Bronchial epithelial cell (primary cell): ENCODE measurements at places on chromosomes 4 and X. TPM values are rescaled to one million over a fixed set of nuclear protein-coding genes. Genes with fewer than 3 reads are reported as not detected.

CXXC4 gene
- total RNA-seq: under 0.01 TPM in 1 of 2 replicates, not detected in the other

PDE6B gene
- 0.64 TPM in 1 of 2 replicates, not detected in the other for total RNA-seq

GLRA2 gene
- total RNA-seq: not detected in 2 replicates

CISD2 gene
- total RNA-seq: 24.0 and 54.9 TPM in 2 replicates

STARD8 gene
- not detected in 2 replicates for total RNA-seq

RHOXF1 gene
- total RNA-seq: not detected in 2 replicates

ZFYVE28 gene
- total RNA-seq: 1.3 and 1.8 TPM in 2 replicates

SMARCA5 gene
- total RNA-seq: 25.3 and 27.9 TPM in 2 replicates

SHROOM2 gene
- total RNA-seq: 1.8 and 2.4 TPM in 2 replicates

ARFIP1 gene
- 35.8 and 41.7 TPM in 2 replicates for total RNA-seq

ANXA5 gene
- total RNA-seq: 206 and 251 TPM in 2 replicates

FGB gene
- total RNA-seq: not detected in 2 replicates

UCP1 gene
- total RNA-seq: under 0.01 TPM in 1 of 2 replicates, not detected in the other

LEF1 gene
- total RNA-seq: not detected in 2 replicates

BCORL1 gene
- 1.1 and 1.4 TPM in 2 replicates for total RNA-seq

RBM46 gene
- total RNA-seq: 0.26 and 0.53 TPM in 2 replicates

IL3RA gene
- not detected in 2 replicates for total RNA-seq

TMEM47 gene
- 10.0 and 12.4 TPM in 2 replicates for total RNA-seq

VSIG4 gene
- total RNA-seq: not detected in 2 replicates

MAGED4 gene
- 0.26 TPM in 1 of 2 replicates, not detected in the other for total RNA-seq

TMEM150C gene
- under 0.01 and 0.13 TPM in 2 replicates for total RNA-seq

FHL1 gene
- total RNA-seq: 39.3 and 45.5 TPM in 2 replicates

TASL gene
- total RNA-seq: not detected in 2 replicates

EDA gene
- 0.26 and 0.77 TPM in 2 replicates for total RNA-seq

GYPA gene
- total RNA-seq: not detected in 2 replicates

HHIP gene
- total RNA-seq: not detected in 2 replicates

LGI2 gene
- total RNA-seq: not detected in 2 replicates

AGTR2 gene
- total RNA-seq: not detected in 2 replicates

SGCB gene
- total RNA-seq: 7.2 and 7.6 TPM in 2 replicates
